Activated T-helper 1 cell treated with anti-CD3 and anti-CD28 coated beads, Interleukin-2, amount 50 U/mL, for 16 hours (primary cell): ENCODE measurements at places on chromosomes 11 and 22.

GRCh38 chr11:2221591-2221990 is 48.8 kb downstream of the ASCL2 start:
- no peak for DNase-seq

DNA sequence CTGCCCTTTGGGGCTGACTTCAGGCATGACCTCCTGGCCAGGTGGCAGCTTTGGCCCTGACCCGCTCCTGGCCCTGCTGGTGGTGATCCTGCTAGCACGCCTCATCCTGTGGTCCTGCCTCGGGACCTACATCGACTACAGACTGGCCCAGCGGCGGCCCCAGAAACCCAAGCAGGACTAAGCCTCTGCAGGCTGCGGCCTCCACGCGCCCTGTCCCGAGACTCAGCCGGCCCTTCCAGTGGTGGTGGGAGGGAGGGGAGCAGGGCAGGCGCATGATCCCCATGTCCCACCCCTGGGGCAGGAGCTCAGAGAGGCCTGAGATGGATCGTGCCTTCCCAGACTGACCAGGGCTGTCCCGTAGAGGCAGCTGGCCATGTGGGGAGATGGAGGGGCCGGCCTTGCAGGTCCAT is 2.1 kb downstream of the SMIM38 start:
- DNase-seq = no peak

- DNase-seq = no peak
Measured at GRCh38 chr11:89405629-89406028, 85.5 kb downstream of the NOX4 start.

GRCh38 chr11:47257517-47258316 is at the start of gene NR1H3:
NR1H3 (plus strand) TSS chr11:47257996; CDS start chr11:47259217, 1,221 bp downstream.
- DNase-seq = no peak

DNA sequence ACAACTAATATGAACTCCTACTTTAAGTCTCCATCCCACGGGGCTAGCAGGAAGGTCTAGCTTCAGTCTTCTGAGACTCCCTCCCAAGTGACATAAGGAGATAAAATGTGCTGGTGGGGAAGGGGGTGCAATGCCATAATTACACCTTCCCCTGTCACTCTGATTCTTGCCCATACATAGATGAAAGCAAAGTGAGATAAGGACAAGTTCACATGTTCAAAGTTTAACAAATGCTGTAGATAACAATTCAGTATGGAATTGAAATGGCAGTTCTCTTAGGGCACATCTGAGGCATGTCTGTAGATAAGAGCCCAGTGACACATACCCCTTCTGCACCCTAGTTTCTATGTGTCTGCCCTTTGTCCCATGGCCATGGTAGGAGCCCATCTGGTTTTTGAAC is 38.2 kb upstream of the PANX1 start:
- no peak for DNase-seq

- DNase-seq = no peak
Measured at GRCh38 chr11:35313760-35314153, 105.6 kb downstream of the SLC1A2 start.

DNA sequence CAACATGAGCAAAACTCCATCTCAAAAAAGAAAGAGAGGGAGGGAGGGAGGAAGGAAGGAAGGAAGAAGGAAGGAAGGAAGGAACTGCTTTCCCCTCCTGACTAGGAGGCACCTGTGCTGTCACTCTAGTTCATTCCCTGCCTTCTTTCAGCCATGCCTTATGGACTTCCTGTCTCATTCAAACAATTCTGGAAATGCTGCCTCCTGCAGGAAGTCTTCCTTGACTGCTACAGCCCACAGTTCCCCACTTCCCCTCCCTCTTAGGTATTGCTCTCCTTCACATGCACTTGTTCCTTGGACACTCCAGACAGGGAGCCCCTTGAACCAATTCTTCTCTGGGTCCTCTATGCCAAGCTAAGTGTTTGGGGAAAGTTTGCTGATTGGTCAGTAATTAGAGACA is 31.6 kb upstream of the WNT11 start:
- DNase-seq = no peak

DNA sequence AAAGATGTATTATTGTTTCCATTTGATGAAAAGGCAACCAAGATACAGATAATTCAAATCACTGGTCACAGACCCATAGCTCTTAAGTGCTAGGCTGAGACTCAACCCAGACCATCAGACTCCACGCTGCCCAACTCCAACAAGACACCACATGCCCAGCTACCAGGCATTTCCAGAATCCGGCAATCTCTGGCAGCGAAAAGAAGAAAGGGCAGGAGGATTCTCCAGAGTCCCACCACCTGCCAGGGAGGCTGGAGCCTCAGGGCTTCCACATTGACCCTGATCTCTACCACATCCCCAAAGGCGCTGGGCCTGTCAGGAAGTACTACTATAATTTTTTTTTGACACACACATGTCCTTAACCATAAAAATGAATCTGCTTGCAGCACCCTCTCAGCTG is 61.4 kb upstream of the ARFGAP3 start:
- no peak for DNase-seq

- no peak for DNase-seq
Measured at GRCh38 chr11:47842749-47843148, 5.4 kb downstream of the NUP160 start.
